ENCODE measurements at places on chromosomes 3 and 15.

- no peak overlapping the region for H3K4me3 ChIP-seq
- H3K27ac ChIP-seq = no peak overlapping the region
- no peaks in the 10 kb centered on the region for H3K4me1 ChIP-seq
- H3K27me3 ChIP-seq = no peaks in the 10 kb centered on the region
- no peaks in the 10 kb centered on the region for H3K36me3 ChIP-seq
Observed at GRCh38 chr3:186226482-186226881, 117.6 kb upstream of the ETV5 start.

DNA sequence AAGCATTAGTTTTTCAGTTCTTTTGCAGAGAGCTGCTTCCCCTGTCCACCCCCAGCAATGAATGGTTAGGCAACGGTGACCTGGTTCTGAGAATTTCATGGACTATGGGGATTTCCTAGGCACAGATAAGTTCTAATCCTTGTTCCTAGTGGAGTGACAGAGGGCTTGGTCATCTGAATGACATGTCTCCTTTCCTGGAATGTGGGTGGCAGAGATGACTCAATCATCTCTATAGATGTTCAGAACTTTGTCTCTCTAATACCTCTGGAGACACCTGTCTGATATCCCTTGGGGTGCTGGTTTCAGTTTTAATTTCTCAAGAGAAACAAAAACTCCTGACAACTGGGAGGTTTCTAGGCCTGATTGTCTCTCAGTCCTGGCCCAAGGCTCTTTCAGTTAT, 10.4 kb downstream of the PLA2G4E start:
- DNase-seq = no peak
- H3K36me3 ChIP-seq = no peaks in the 10 kb centered on the region
- no peak overlapping the region for H3K4me3 ChIP-seq
- H3K4me1 ChIP-seq = no peaks in the 10 kb centered on the region

DNA sequence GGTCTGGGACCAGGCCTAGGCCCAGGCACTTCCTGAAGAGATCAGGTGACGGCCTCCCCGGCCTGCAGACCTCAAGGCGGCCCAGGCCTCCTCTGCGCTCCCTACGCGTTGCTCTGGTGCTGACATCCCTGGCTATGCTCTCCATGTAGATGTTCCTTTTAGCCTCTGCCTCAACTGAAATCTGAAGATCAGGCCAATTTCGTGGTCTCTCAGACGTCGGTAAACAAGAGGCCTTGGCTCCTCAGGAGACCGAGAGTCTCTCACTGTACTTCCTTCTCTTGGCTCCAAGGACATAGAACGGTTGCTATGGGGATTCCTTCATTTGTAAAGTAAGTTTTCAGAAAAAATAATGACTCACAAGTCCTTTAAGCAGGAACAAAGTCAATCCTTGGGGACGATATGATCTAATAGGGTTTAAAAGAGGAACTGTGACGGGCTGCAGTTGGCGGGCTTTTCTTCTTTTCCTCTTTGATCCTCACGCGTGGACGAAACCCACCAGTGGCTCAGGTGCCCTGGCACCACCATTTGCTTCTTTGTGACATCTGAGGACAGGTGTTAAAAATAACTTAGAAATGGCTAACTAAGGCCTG, 55.6 kb upstream of the CGNL1 start:
- H3K36me3 ChIP-seq = no peaks in the 10 kb centered on the region
- peak; percentile 37 for DNase-seq
- H3K4me3 ChIP-seq = no peak overlapping the region
- peaks cover 12% of the 10 kb centered on the region for H3K4me1 ChIP-seq
- no peak overlapping the region for H3K27ac ChIP-seq
- no peaks in the 10 kb centered on the region for H3K27me3 ChIP-seq

DNA sequence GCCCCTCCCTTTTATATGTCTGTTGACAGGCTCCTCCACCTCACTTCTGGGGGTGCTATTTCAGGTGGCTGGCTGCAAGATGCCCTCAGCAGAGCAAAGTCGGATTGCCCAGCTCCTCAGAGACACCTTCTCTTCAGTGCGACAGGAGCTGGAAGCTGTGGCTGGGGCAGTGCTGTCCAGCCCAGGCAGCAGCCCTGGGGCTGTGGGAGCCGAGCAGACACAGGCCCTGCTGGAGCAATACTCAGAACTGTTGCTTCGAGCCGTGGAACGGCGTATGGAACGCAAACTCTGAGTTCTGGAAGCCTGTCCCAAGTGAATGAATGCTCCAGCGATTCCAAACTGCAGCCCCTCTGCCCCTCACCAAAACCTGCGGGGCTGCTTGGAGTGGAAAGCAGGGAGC, 2.7 kb upstream of the JMJD7 start:
- peaks cover 9% of the 10 kb centered on the region for H3K4me1 ChIP-seq
- no peaks in the 10 kb centered on the region for H3K27me3 ChIP-seq
- no peaks in the 10 kb centered on the region for H3K36me3 ChIP-seq
- H3K4me3 ChIP-seq = no peak overlapping the region
- no peak overlapping the region for H3K27ac ChIP-seq

All from B cell (primary cell).